ENCODE measurements at places on chromosomes 4 and X.

- no peak for DNase-seq
These were observed 158.7 kb downstream of the SPRY1 start for GRCh38 chr4:123555233-123555806.

DNA sequence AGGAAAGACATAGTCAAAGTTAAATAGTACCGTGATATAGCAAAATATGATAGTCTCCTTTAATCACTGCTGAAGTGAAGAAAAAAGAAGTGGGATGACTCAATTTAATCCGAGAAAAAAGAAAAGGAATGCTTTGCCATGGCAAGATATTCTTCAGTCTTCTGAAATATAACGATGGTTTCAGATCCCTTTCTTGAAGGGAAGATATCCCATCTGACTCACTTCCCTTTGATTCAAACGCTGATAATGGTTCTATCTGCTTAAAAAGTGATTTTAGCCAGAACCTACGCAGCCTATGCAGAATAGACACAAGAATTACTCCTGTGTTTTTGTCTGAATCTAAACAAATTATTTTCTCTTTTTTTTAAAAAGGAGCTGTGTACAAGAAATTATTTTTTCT lies 68.1 kb upstream of the FTHL17 start:
- DNase-seq = no peak

DNA sequence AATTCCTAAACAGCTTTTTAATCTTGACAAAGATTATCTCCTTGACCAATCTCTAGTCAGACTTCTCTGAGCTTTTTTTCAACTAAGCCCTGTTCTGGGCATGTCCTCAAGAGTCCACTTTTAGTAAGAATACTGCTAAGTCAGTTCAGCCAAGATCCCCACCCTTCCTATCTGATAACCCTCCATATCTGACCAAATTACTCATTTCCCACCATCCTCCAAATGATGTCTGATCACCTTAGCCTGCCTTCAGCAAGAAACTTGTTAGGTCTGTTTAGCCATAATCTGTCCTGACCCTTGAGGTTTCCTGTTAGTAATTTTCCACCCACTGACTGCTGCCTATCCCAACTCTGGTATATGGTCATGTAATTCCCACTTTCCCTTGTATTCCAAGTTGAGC lies 65.2 kb downstream of the FAM13A start:
- no peak for DNase-seq

DNA sequence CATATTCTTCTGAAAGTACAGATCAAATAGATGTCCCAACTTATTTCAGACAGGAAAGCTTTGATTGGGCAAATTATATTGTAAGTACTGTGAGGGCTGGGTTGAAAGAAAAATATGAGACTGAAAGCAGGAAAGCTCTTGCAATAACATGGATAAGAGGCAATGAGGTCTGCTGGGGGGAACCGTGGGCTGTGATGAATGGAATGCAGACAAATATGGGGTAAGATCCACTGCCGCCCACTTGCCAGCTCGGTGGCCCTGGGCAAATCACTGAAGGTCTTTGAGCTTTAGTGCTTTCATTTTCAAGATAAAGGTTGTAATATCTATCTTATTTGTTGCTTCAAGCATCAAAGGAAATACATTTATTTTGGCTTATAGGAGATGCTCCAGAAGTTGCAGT lies 51.0 kb downstream of the AGA start:
- DNase-seq = no peak

GRCh38 chrX:110006821-110007375 lies 4.0 kb downstream of the TMEM164 start:
- no peak for DNase-seq

GRCh38 chr4:134343081-134343480 lies 141.5 kb upstream of the PABPC4L start:
- no peak for DNase-seq

DNA sequence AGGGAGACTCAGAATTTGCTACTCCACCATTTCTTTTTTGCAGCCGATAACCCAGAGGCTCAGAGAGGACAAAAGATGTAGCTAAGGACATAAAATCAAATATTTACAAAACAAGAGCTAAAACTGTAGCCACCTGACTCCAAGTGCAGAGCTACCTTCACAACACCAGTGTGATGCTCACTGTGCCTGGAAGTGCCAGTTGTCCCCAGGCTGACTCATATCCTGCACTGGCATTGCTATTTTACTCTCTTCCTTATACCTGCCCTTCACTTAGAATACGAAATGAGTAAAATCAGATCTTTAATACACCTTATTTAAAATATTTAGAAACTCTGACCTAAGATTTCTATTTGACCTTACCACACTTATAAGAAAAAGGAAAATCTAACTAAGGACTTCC lies 39.5 kb downstream of the SLC7A11 start:
- no peak for DNase-seq

GRCh38 chrX:133610056-133610455 lies 194.8 kb upstream of the GPC4 start:
- DNase-seq = no peak

- DNase-seq = no peak
These were observed 113.3 kb upstream of the IL13RA1 start for GRCh38 chrX:118614150-118614549.

GRCh38 chrX:81082649-81083048 lies 119.1 kb downstream of the HMGN5 start:
- no peak for DNase-seq

GRCh38 chrX:1391370-1391706 lies 575 bp downstream of the SLC25A6 start:
- DNase-seq = peak; percentile 92

DNA sequence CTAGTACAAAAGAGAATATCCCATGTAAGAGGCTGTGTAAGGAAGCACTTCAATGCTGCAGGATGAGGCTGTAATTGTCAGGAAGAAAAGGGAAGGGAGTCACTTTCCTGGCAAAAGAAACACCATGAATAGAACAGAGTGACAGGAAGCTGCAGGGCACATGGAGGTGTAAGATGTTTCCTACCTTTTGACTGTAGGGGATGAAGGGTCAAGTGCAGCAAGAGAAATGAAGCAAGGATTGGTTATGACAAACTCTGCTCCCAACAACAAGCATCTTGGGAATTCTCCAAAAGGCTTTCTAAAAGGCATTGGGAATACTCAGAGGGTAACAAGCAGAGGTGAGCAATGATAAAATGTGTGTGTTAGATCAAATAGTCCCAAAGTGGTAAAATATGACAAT lies 74.3 kb upstream of the NPY2R start:
- no peak for DNase-seq

GRCh38 chrX:20388594-20388993 lies 121.9 kb upstream of the RPS6KA3 start:
- no peak for DNase-seq

DNA sequence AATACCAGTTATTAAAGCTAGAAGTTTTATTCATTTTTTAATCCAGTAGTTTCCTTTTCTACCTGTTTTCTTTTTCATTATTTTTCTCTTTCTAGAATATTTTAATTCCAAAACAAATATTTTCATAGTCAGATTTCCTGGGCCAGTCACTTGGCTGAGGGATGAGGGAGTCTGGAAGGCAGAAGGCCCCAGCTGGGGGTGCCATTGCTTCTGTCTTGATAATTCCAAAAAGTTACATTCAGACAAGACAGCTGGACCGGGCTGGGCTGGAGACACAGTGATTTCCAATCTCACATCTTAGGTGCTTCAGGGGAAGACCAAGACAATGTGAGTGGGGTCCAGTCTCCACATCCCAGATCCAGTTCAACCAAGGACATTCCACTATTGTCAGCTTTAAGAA lies 263.5 kb downstream of the TMA16 start:
- no peak for DNase-seq

DNA sequence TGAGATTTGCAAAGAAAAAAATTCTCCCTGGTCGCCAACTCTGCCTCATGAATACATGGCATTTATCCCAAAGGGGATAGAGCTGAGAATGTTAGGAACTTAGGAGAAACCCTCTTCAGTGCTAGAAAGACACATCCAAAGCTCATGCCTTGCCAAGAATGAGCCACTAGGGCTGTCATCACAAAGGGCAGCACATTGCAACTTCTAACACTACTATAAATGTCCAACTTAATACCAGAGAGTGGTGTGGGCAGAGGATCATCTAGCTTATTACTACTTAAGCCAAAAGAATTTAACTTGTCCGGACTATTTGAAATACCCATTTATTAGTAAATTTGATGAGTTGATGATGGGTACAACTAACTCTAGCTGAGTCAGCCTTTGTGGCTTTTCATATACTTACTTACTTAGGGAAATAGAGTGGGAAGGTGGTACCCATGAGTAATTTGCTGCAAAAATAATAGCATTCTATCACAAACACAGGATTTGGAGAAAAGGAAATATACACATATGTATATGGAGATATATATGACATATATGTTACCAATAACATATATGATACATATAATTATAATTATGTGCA lies 66.3 kb upstream of the GAB1 start:
- no peak for DNase-seq

DNA sequence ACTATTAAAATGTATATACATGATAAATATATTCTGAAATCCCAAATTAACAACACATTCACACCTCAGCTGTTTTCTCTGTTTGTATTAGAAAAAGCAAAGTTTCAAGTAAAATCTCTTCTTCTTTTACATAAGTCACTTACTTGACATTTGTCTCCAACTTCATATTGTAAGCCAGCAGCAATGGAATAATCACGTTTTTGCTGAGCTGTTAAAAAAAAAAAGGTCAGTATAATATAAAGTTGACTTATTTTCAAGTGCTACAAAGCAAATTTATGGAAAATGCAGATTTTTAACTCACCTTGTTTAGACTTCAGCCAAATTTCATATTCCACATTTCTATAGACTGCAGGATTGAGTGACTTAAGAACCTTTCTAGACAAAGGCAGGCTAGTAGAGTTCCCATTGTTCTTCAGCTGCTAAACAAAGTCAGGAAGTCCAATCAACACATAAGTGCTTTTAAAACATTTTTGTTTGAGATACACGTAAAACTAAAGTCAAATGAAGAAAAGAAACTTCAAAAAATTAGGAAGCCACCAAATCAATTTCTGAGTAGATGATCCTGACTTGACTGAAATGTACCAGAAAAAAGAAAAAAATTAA lies 25.0 kb downstream of the OTUD4 start:
- no peak for DNase-seq

- no peak for DNase-seq
These were observed 318.6 kb downstream of the LDB2 start for GRCh38 chr4:16579866-16580265.

GRCh38 chr4:148124512-148124911 lies 317.7 kb downstream of the NR3C2 start:
- DNase-seq = no peak

GRCh38 chrX:51494409-51494808 lies 2.0 kb downstream of the NUDT11 start:
- DNase-seq = no peak

DNA sequence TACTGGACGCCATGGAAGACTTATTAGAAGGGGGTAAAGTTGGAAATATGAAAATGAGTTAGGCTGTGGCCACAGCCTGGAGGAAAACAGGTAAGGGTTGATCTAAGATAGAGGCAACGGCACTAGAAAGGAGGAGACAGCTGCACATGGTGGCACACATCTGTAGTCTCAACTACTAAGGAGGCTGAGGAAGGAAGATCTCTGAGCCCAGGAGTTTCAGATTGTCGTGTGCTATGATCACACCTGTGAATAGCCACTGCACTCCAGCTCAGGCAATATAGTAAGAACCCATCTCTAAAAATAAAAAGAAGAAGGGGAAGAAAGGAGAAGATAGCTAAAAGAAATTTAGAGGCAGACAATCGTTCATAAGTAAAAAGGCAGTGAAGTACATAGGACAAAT lies 87.8 kb upstream of the SORBS2 start:
- DNase-seq = no peak

DNA sequence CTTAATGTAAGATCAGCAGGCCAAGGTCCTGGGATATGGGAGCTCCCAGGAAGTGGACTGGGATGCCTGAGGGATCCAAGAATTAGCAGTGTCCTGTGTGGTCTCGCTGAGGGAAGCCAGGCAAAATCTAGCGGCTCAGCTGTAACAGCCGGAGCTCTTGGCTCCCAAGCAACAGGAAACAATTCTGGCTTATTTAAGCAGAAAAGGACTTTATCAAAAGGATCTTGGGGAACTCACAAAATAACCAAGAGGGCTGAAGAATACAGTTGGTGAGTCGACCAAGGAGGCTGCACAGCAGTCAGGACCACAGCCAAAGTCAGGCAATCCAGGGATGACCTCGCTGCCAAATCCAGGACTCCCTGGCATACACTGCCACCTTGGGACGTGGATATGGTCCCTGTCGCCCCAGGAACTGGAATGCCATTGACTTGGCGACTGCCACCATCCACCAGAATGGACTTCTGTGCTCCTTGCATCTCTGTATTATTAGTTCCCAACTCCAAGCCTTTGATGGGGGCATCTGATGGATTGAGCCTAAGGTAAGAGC lies 165.3 kb upstream of the BCOR start:
- DNase-seq = no peak

DNA sequence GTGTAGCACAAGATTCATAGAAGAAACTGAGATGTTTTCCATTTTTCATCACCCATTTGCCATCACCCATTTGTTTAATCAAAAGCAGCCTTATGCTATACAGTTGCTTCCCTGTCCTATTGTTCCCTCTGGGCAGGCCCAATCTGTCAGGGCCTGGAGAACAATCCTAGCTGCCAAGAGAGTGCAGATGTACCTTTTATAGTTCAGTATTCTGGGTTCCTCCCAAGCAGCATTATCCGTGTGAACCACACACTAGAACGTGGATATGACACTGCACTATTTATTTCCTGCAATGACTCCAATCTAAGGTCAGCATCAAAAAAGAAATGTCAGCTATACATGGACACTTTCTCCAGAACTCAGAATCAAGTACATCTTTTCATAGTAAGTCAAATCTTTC lies 269.0 kb downstream of the ADGRA3 start:
- DNase-seq = no peak

GRCh38 chr4:3683077-3683743 lies 83.0 kb upstream of the ADRA2C start:
- DNase-seq = no peak

- DNase-seq = no peak
These were observed 157.3 kb downstream of the CPEB2 start for GRCh38 chr4:15159477-15160019.

DNA sequence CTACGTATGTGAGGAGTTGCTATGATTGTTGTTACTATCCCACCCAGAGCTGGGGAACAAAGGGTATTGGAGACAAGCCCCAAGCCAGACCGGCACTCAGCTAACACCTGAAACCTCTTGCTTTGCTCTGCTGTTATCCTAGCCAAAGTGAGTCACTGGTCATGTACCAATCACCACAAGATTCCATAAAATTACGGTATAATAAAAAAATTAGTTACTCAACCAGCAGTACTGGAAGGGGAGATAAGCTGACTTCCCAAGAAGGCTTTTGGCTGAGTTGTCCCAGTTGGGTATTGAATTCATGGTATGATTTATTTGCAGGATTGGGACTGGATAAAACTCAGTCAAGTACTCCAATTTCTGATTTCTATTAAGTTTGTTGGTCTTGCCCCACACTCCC lies 5.3 kb downstream of the EDA2R start:
- DNase-seq = no peak

DNA sequence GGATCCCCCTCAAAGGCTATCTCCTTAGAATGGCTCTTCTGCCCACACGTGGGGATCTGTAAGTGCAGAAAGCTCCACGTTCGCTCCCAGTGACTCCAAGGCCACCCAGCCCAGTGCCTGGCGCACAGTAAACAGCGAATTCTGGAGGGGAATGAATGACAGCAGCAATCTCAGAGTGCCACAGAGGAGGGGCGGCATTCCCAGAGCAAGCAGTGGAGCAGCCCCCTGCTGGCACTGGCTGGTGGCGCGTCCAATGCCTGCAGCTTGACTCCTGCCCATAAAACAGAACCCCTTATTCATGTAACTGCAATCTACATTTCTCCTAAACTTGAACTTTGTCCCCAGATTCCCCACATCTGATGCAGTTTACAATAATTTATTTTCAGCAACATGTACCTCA lies 6.9 kb upstream of the HELT start:
- peak; percentile 5 for DNase-seq

Measured in CD4-positive, alpha-beta T cell treated with Interleukin-15 for 4 hours (primary cell).